Neural crest cell (in vitro differentiated cells): ENCODE measurements at places on chromosomes 16 and 17.

- DNase-seq, result peak; percentile 73
Measured at GRCh38 chr16:85303354-85303883, 191.1 kb upstream of the CIBAR2 start.

DNA sequence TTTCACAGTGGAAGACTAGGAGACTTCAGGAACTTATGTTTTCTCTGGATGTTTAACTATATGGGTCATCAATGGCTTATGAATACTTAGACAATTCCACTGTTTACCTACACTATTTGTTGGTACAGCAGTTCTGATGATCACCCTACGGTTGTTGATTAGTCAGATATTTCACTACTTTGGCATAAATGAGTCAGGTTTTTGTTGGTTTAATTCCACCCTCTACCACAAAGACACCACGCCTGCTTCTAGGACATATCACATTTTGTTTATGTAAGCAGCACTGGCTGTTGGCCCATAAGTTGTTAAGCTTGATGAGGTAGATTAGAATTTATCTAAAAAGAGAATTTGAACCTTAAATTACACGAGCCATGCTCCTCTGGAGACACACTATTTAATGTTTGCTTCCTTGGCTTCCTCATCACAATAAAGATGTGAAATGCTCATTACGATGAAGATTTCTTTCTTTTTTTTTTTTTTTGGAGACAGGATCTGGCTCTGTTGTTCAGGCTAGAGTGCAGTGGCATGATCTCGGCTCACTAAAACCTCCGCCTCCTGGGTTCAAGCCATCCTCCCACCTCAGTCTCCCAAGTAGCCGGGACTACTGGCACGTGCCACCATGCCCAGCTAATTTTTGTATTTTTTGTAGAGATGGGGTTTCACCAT is 4.3 kb downstream of the GDE1 start:
- no peak for DNase-seq

- DNase-seq, result no peak
Measured at GRCh38 chr17:9367156-9367555, 208.5 kb downstream of the STX8 start.

- DNase-seq, result no peak
Measured at GRCh38 chr17:75244133-75244866, 17.1 kb downstream of the GGA3 start.

DNA sequence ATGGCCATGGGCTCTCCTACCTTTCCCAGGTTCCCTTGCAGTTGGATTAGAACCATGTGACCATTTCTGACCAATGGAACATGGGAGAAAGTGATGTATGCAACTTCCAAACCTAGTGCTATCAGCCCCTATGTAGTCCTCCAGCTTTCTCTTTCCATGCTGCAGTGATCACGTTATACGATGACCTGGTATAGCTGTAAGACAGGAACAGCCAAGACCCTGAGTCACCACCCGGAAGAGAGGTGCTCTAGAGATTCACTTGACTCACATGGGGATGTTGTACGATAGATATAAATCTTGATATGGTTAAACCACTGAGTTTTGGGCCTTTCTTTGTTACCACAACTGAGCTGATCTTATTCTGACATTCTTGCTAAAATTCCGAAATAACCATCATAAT is 65.1 kb downstream of the NOG start:
- no peak for DNase-seq

DNA sequence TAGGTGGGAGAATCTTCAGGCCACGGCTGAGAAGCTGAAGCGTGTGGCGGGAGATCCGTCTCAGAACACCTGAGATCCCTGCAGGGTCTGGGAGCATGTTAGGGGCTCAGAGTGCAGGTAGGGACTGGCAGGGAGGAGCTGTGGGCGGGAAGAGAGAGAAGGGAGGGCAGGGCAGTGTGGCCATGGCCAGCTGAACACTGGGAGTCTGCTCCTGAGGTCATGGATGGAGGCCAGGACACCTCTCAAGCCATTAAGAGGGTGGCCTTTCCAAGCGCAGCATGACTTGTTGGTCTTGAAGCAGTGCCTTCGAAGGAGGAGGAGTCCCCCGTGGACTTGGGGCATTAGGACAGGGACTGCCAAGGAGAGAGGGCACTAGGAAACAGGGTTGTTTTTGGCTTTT is 23.7 kb downstream of the NAA60 start:
- DNase-seq, result no peak

- no peak for DNase-seq
Measured at GRCh38 chr17:29483503-29483902, 83.3 kb downstream of the ABHD15 start.

GRCh38 chr17:35584061-35584460 is 3.1 kb upstream of the AP2B1 start:
- DNase-seq, result no peak

GRCh38 chr17:76888661-76889060 is 20.5 kb downstream of the MGAT5B start:
- DNase-seq, result no peak
